ENCODE measurements at places on chromosomes 1 and 21.

DNA sequence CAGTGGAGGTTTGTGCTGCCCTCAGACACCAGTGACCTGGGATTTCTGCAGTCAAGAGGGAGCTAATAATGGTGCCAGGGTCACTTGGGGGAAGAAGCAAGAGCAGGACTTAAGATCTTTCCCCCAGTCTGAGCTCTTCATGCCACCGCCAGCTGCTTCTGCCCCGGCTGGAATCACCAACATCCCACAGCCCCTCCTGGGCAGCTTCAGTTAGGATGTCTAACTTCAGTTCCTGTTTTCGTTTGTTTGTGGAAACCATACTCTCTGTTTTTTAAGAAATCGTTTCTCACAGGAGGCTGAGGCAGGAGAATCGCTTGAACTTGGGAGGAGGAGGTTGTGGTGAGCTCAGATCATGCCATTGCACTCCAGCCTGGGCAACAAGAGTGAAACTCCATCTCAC is 25.6 kb upstream of the PRDM2 start:
- DNase-seq, result no peak

GRCh38 chr1:201982623-201983379 is at the start of gene RNPEP:
Gene RNPEP, plus strand, starts transcription at chr1:201982648. Its CDS starts 19 bp downstream, at chr1:201982667.
- peak; percentile 24 for DNase-seq

DNA sequence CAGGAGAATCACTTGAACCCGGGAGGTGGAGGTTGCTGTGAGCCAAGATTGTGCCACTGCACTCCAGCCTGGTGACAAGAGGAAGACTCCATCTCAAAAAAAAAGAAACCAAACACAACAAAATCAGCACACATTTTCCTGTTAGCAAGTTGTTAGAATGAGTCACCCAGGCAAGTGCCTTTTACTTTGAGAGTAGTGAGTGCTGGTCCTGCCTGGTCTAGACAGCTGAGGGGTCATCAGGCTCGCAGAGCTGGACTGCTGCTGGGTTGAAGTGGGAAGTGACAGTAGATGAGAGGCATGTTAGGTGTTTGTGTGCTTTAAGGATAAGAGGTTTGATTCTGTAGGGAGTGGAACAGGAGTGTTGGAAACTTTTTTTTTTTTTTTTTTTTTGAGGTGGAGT is 31.9 kb downstream of the GNPAT start:
- DNase-seq, result no peak

- no peak for DNase-seq
These were observed 46.7 kb upstream of the PCBP3 start for GRCh38 chr21:45596704-45597318.

DNA sequence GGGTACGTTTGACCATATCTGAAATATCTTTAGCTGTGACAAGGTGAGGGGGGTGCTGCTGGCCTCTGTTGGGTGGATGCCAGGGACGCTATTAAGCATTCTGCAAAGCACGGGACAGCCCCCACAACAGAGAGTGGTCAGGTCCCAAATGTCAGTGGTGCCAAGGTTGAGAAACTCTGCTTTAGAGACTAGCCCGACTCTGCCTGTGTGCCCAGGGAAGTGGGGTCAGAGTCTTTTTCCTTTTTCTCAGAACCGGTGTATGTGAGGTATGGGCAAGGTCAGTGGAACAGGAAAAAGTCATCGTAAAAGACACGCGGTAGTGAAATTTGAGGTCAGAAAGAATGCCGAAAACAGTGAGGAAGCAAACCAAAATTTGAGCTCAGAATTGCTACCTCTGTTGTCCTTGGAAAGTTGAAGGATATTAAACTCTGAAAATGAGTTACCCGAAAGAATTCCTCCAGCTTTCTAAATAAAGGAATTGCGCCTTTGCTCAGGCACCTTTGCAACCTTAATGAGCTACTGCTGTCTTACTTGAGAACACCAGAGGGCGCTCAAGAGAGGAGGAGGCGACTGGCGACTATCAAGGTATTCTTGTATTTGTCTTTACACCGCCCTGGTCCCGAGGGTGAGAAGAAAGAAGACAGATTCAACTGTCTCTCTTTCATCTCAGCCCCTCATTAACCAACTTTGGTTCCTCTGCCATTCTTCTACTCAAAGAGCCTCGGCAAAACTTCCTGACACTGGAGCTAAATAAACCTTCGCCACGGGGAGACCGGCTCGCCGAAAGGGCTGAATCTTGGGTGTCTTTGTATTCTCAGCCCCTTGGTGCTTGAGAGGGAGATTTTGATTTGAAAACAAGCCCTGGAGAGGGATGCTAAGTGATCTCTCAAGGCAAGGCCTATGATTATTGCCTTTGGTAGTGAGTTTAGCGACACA is 85.4 kb upstream of the OLIG2 start:
- DNase-seq, result no peak

GRCh38 chr1:244761279-244761678 is 74.2 kb upstream of the COX20 start:
- no peak for DNase-seq

DNA sequence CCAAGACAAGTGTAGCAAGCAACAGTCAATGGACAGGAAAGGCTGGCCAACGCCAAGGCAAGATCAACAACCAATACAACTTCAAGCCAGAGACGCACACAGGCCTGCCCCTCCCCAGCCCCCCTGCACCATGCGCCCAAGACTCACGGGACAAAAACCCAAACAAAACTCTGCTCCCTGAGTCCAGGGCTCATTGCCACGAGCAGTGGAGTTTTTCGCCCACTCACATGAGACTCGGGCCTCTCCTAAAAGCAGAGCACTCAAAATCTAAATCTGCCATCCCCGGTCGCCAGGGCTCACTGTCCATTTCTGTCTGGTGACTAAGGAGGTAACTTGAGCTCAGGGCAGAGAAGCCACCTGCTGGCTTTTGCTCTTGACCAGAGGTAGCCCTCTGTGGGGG is 174.8 kb downstream of the CLIC6 start:
- DNase-seq, result no peak

DNA sequence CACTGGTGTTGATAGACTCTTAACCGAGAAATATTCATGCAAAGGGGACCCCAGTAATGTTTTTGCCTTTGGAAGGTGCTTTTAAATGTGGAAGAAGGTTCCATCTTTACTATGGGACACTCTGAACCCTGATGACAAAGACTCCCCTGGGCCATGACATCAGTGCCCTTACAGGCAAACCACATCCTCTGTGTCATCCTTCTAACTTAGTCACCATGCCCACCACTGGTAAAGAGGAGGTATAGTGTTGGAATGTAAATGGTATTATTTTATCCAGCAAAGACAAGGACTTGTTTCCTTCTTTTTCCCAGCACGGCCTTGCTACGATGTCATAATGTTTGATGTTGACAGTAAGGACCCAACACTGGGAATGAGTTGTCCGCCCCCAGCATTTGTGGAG is 12.6 kb downstream of the METTL13 start:
- DNase-seq, result no peak

GRCh38 chr1:36909946-36910725 is 124.2 kb downstream of the GRIK3 start:
- DNase-seq, result no peak

GRCh38 chr21:35547946-35548774 is 499.1 kb upstream of the RUNX1 start:
- DNase-seq, result no peak

DNA sequence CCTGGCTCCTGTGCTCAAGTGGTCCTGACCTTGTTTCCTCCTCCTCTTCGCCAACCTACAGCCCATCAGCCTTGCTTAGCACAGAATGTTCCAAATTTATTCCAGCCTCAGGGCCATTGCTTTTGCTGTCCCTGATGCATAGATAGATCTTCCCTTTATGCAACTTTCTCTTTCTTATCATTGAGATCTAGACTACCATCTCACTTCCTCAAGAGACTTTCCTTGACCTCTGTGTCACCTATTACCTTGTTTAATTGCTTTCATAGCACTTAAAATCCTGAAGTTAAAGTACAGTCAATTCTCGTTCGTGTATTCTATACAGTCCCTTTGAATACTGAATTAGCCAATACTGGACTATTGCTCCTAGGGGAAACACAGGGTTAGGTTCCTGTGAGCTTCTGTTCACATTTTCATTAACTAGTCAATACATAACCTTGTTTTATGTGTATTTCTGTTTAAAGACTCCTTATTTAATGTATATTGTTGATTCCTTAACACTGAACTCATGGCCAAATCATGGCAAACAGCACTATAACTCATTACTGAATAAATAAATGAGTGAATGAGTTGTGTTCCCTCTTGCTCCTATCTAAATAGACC is 26.2 kb upstream of the MCOLN3 start:
- DNase-seq, result no peak

GRCh38 chr1:84743896-84744295 is 53.6 kb upstream of the SSX2IP start:
- DNase-seq, result no peak

GRCh38 chr1:87588495-87588894 is 259.8 kb downstream of the LMO4 start:
- DNase-seq, result no peak

GRCh38 chr1:116909512-116910378 is at the start of gene PTGFRN:
Gene PTGFRN, plus strand, starts transcription at chr1:116909916. Its CDS starts 288 bp downstream, at chr1:116910204.
- DNase-seq, result peak; percentile 54

- DNase-seq, result no peak
These were observed 49.5 kb upstream of the TENT5C start for GRCh38 chr1:117556341-117556740.

DNA sequence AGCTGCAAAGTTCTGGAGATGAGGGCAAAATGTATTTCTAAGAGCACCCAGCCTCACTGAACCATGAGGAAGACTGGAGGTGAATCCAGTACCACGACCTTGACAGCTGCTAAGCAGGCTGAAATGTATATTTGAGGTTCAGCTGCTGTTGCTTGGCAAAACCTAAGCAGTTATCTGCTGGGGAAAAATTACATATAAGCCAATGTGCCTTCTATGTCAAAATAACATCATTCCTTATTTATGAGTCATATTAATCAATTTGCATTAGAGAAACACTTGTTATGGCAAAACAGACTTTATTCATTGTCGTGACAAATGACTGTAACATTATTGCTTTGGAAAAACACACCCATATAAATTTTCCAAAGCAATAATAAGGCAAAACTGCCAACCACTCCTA is 560.5 kb upstream of the NR5A2 start:
- no peak for DNase-seq

GRCh38 chr1:6280761-6281451 is 20.0 kb upstream of the GPR153 start:
- DNase-seq, result no peak

DNA sequence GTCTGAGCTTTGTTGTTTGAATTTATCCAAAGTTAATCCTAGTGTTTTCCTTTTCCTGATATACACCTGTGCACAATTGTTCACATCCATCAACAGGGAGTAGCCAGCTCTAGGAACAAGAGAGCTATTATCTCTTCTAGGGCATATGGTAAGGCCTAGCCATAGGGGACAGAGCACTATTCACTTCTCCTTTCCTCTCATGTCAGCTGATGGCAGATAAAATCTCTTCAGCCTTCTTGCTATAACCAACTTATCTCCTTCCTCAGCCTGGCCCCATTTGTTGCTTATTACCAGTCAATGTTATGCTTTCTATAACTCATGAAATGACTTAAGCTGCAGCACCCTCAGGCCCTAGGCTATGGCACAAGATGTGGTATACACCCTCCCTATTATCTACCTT is 38.9 kb downstream of the PATJ start:
- no peak for DNase-seq

GRCh38 chr1:154344977-154345837 is 19.9 kb downstream of the ATP8B2 start:
- DNase-seq, result no peak

DNA sequence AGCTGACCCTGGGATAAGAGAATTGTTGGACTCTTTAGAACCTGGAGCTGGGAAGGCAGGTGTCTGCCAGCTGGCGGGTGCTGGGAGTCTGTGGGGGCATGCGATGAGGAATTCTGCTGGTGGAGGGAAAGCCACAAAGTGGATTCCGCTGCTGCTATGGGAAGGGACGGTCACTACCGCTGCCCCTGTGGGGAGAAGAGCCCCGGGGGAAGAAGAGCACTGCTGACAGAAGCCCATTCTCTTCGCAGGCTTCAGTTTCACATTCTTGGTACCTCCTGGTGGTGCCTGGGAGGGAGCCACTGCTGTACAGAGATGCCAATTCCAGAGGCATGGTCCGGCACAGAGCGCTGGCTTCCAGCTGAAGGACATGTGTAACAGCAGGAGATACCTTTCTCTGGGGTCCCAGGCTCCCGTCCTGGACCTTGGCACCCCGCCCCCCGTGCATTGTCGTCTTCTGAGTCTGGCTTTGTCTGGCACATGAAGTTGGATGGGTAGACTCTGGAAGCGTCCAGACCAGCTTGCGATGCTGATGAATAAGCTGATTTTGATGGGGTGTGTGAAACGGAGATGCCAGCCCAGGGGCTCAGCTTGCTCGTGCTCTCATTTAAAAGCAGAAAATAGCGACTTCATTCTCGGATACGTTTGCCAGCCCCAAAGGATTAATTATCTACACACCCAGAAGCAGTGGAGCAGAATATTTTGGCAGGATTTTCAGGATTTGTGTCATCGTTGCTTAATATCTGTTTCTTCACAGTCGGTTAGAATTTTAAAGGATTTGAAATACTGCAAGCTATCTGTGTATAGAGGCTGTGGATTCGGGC is 13.2 kb downstream of the PDXK start:
- DNase-seq, result no peak

- DNase-seq, result no peak
These were observed 60.5 kb downstream of the ERI3 start for GRCh38 chr1:44294588-44295007.

GRCh38 chr1:38244218-38244845 is 197.7 kb upstream of the POU3F1 start:
- no peak for DNase-seq

- no peak for DNase-seq
These were observed 39.3 kb downstream of the HLCS start for GRCh38 chr21:36926989-36927718.

GRCh38 chr1:24058671-24059455 is 53.1 kb downstream of the MYOM3 start:
- no peak for DNase-seq

DNA sequence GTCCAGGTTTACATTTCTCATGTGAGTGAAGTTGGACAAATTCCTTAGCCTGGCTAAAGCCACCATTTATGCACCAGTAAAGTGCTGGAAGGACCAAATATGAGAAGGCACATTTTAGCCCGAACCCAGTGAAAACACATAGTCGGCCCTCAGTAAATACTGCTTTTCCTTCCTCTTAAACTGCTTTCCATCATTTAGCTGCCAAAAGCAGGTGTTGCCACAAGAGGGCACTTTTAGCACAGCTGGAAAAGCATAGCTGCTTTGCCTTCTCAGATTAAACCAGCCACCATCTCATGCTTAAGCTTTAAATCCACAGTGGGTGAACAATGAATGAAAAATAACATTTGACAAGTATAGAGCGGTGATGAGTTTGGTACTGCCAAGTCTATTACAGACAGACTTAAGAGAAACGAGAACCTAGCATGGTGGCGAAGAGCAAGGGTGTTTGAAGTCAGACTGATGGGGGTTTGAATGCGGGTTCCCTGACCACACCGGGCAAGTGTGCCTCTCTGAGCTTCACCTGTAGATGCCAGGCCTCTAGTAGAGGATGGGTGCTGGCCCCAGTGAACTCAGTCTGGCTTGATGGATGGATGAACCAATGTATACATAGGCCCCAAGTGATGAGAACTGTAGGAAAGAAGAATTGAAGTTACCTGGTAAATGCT is 57.8 kb downstream of the SLC35D1 start:
- DNase-seq, result peak; percentile 57

All from left renal pelvis (tissue), 4 donors.